Ammon's horn (tissue), 1 donor: ENCODE measurements at places on chromosomes 11 and 22.

GRCh38 chr11:134034496-134035381 lies 34.1 kb upstream of the JAM3 start:
- DNase-seq, result no peak

DNA sequence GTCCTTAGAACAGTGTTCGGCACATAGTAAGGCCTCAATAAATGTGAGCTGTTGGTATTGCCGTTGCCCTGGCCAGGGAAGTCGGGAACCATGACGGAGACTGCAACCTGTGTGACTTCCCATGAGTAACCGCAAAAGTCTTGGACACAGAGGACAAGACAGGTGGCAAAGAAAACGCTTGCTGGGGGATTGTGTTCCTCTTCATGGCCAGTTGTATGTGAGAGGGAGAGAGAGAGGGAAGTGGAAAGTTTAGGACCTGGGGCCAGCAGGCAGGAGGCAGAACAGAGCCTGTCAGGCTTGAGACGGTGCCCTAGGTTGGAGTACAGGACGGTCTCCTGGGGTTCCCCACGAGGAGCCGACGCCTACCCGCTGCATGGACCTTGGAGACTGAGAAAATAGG lies 90.2 kb downstream of the CEP164 start:
- no peak for DNase-seq

DNA sequence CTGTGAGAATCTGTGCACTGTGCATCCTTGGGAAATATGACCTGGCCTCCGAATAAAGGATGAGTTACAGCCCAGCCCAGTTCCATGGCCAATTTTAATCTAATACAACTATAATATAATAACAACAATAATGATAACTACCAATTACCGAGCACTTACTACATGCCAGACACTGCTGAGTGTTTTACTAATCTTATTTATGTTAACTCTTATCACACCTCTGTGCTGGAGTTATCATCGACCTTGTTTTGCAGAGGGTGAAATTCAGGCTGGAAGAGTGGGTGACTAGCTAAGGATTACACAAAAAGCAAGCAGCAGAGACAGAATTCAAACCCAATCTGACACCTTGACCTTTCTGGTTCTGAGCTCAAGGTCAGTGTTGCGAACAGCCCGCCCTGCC lies 83.9 kb downstream of the GALNT18 start:
- DNase-seq, result no peak

DNA sequence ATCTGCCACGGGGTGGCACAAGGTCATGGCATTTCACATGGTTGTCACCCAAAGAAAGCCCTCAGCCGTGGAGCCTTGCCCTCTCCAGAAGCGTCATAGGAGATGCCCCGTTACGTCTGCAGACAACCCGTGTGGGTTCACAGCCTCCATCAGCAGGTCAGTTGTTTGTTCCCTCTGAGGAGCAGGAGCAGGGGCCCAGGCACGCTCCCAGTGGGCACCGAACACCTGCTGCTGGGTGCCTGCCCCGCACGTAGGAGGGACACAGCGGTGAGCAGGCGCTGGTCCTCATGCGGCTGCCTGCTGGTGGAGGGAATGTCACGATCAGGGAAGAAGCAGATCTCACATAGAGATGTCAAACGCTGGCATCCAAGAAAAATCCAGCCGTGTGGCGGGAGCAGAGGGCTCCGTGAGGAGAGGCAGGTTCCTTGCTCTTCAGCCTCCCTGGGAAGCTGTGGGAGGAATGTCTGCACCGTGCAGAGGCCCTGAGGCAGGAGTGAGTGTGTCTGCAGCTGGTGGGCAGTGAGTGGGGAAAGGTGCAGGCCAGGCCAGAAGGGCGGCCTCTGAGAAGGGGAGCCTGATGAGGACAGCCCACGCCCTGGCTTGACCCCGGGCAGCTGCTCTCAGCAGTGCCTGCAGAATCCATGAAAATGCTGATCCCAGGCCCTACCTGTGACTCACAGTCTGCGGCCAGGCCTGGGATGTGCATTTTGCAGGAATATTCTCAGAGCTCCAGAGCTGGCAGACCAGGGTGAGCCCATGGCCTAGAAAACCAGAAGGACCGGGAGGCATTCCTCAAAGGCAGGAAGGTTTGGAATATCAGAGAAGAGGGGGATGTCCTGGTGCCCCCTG lies 36.4 kb upstream of the TH start:
- no peak for DNase-seq

DNA sequence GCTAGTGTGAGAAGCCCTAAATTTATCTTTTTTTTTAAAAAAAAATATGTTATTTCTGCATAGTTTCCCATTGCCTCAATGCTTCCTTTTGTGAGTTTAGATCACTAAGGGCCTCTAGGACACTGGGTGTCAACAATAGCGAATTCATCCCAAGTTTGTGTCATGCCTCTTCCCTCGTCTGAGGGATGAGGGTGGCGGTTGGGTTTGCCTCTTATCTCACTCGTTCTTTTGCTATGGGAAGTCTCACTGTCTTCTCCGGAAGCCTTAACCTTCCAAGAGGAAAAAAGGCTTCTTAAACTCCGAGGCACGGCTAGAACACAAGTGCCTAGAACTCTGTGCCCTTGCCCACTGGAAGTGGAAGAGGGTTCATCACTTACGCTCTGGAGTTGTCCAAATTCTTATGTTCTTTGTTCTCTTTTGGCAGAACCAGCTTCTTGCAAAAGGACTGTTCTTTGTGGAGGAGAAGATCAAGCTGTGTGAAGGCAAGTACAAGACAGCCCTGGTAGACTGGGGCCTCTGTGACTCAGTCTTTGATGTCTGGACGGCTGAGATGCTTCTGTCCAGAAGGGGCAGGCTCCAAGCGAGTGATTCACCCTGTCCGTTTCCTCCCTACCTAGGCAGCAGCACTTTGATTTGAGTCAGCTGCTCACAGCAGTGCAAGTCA lies 78.5 kb downstream of the TRAF6 start:
- DNase-seq, result no peak

DNA sequence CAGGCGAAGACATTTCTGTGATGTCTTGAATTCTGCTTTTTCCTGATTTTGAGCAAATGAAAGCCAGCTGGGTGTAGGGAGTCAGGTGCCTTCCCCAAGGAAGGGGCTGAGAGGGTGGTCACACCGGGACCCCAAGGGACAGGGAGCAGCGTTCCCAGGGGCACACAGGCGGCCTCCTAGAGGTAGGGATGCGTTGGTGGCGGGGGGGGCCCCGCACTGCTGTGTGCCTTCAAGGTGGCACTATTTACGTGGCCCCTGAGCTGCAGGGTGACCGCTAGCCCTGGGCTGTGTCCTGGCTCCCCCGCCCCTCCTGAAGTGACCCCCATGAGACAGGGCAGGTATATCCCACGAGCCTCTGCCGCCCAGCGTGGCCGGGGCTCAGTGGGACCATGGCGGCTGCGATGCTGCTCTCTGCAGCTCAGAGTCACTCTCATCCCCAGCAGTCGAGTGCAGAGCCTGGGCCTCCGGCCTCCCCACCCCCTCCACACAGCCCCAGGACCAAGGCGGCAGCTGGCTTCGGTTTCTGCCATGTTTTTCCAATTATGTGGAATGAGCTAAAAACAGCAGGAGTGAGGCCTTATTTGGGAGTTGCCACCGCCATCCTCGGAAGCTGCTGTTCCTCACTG lies 60.9 kb downstream of the LRP5 start:
- DNase-seq, result no peak

- no peak for DNase-seq
Measured at GRCh38 chr22:34866495-34867131, 199.3 kb upstream of the ISX start.
